Mammary microvascular endothelial cell (primary cell): ENCODE measurements at places on chromosomes 7 and 10. TPM values are rescaled to one million over a fixed set of nuclear protein-coding genes. Genes with fewer than 3 reads are reported as not detected.

Gene FFAR4
- total RNA-seq, result not detected in 2 replicates

Gene COBL
- not detected in 2 replicates for total RNA-seq

Gene BTBD16
- total RNA-seq, result not detected in 2 replicates

Gene CWF19L1
- 26.7 and 31.2 TPM in 2 replicates for total RNA-seq

Gene CPN1
- not detected in 2 replicates for total RNA-seq
